ENCODE measurements at places on chromosomes 12 and 14.
A peak's percentile ranks its signal among the peaks of the same experiment; 100 is the strongest.

DNA sequence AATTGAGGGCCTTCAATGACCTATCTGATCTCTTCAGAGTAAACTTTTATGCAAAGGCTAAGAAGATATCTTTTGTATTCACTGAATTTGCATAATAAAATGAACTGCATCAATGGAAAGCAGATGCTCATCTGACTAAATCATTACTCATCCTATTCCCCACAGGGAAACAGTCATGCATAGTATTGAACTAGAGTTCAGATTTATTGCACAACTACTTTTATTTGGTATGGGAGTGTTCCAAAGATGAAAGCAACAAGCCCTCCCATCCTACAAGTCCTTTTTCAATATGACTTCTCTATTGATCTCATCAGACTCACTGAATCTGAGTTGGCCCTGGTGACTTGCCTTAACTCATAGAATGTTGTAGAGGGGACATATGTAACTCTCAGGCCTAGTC is 159.8 kb downstream of the KITLG start:
- peak; percentile 94 for DNase-seq

GRCh38 chr14:81638656-81639280 is 105.1 kb upstream of the SEL1L start:
- DNase-seq, result no peak

- no peak for DNase-seq
These were observed 738.1 kb upstream of the TBX3 start for GRCh38 chr12:115421796-115422709.

DNA sequence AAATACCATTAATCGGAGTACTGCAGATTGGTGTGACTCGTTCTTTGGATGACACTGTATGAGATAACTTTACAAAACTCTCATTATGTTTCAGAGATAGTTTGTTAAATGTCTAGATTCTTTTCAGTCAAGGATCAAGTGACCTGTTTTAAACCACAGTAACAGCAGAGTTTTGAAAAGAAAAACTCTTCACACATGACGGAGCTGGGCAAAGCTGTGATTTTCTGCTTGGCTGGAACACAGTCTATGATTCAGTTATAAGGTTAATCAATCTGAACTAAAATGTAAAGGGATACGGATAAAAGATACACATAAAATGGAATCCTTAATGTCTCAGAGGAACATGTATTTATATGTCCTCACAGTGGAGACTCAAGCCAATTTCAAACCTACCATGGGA is 573.2 kb downstream of the PRKD1 start:
- no peak for DNase-seq

DNA sequence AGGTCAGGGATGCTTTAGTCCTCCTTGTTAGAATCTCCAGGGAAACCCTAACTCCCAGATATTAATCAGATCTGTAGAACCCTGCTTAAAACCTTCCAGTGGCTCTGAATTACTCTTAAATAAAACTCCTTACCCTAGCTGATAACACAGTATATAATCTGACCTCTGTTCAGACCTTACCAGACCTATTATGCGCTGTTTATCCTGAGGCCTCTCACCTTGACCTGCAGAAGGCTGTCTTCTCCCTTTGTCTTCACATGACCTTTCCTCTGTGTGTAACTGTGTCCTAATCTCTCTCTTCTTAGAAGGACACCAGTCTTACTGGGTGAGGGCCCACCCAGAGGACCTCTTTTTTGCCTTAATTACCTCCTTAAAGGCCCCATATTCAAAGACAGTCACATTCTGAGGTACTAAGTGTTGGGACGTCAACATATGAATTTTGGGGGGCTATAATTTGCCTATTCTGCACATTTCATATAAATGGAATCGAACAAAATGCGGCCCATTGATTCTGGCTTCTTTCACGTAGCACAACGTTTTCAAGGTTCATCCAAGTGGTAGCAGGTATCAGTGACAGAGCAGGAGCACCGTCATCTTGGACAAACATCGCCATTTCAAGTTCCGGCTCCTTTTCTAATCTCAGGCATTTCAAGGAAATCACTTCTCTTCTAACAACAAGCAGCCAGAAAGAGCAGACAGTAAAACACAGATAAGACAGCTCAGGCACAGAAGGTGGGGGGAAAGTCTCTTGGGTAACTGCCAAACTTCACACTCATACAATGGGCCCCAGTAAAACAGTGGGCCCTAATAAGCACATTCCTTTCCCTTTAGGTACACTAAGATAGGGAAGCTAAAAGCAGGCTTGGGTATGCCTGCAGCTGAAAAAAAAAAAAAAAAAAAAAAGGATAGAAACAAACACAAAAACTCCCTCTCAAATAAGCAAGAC is 200.2 kb upstream of the NUDT4 start:
- DNase-seq, result no peak

GRCh38 chr12:52169886-52170285 is 21.9 kb downstream of the KRT80 start:
- no peak for DNase-seq

DNA sequence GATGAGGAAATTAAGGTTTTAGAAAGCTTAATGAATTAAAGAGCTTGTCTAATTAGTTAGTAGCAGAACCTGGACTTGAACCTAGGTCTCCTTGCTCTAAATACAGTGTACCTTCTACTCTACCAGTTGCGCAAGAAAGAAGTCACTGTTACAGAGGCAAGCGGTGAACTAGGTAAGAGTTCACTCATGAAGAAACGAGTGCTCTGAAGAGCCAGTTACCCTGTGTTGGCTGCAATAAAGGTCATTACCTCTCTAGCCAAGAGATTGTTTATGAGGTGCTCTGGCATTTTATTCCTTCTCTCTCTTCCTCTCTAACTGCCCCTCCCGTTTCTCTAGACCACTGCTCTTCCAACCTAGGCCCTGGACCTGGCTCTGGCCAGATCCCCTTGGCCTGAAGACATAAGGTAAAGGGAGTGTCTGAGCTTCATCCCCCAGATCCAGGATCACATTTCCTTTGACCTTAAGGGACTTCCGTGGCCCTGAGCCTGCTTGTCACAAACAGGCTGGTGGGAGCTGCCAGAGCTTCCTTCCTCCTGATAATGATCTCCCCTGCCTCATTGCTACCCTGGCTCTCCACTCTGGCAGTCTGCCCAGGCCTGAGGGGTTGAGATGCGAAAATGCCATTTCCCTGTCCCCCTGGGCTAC is 1.9 kb downstream of the RNASE7 start:
- DNase-seq, result no peak

- DNase-seq, result no peak
These were observed 24.5 kb upstream of the POLR3B start for GRCh38 chr12:106333010-106333409.

DNA sequence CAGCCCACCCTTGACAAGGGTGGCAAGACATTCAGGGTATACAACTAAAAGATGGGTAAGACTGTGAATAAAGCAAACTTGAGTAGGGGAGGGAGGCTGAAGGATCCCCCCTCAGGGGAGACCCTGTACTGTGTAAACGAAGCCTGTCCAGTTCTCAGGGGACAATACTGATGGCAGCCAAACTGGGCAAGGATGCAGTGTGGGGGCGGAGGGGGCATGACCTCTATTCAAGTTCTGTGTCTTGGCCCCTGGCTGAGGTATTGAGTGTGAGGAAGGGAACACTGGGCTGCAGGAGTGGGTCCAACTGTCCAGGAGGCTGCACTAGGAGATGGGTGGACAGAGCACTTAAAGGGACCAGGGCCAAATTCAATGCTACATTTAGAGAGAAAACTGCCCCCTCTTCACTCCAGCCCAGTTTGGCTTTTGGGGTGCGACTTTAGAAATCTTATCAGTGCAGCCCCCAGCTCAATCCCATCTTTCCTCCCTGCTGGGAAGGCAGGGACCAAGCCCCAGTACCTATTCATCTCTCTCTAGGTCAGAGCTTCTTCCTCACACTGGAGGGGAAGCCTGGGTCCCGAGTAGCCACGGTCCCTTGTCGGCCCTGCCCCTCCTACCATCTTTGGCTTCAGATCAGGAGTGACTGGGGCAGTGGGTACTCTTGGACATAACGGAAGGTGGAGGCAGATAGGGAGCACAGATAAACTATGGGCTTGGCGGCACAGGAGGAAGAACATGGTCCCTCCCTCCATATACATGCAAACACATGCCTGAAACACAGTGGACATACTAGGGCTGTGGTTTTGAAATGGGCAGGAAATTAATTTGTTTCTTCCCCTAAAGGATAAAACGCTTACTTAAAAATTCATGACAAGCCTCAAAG is 11.8 kb downstream of the SLC39A5 start:
- DNase-seq, result no peak

DNA sequence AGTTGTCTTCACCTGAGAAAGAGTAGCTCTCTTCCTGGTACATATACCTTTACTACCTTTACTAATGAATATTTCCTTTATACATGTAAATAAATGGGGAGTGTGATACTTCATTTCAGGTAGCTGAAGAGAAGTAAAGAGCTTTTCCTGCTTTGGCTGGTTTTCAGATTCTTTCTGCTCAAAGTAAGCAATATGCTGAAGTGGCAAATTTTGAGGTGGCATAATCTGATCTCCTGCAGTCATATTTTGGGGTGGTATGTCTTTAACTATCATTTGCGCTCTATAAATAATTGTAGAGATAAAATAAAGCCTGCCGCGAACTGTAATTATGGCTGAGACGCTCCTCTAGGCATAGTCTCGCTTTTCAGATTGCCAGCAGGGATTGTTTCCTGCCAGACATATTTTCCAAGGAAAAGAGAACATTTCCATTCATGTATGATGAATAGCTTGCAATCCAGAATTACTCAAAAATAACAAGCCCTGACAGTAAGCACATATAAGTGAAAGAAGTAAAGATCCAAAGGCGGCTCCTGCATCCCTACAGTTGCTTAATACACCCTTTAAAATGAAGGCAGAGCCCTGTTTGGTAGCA is 200.7 kb downstream of the C12orf50 start:
- no peak for DNase-seq

DNA sequence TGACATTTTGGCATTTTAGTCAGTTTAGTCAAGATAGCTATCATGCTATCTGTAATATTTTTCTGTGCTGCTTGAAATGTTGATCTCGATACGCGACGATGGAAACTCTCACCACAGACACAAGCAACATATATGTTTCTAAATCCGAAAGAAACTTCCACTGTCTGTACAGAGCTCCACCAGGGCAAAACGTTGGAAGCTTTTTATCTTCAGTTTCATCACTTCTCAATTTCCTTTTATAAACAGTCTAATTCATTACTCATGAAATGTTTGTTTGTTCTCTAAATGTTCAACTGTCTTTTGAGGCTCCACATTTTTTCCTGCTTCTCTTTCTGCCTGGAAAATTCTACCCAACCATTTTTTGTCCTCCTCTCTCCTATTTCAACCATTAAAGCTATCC is 737.6 kb downstream of the SLC16A7 start:
- DNase-seq, result no peak

DNA sequence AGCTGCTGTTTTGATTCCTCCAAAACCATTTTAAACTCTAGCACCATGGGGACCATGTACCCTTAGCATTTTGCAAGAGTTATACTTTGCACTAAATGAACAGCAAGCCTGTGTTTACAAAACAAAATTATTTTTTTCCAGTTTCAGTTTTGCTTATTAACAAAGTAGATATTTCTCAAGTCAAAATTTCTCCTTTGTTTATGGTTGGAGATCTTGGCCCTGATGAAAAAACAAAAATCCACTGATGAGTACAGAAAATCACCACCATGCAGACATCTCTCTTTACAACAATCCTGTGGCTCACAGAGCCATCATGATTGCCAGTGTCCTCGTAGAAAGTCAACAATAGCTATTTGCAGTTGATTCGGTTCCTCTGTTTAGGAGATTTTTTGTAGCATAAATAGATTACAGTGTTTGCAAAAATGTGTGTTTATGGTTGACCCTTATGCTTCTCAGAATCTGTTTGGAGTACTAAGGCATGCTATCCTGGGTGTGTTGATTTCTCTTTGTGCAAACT is 201.1 kb upstream of the NUDT4 start:
- DNase-seq, result no peak

GRCh38 chr14:24053548-24054323 is 1.9 kb downstream of the CARMIL3 start:
- DNase-seq, result no peak

DNA sequence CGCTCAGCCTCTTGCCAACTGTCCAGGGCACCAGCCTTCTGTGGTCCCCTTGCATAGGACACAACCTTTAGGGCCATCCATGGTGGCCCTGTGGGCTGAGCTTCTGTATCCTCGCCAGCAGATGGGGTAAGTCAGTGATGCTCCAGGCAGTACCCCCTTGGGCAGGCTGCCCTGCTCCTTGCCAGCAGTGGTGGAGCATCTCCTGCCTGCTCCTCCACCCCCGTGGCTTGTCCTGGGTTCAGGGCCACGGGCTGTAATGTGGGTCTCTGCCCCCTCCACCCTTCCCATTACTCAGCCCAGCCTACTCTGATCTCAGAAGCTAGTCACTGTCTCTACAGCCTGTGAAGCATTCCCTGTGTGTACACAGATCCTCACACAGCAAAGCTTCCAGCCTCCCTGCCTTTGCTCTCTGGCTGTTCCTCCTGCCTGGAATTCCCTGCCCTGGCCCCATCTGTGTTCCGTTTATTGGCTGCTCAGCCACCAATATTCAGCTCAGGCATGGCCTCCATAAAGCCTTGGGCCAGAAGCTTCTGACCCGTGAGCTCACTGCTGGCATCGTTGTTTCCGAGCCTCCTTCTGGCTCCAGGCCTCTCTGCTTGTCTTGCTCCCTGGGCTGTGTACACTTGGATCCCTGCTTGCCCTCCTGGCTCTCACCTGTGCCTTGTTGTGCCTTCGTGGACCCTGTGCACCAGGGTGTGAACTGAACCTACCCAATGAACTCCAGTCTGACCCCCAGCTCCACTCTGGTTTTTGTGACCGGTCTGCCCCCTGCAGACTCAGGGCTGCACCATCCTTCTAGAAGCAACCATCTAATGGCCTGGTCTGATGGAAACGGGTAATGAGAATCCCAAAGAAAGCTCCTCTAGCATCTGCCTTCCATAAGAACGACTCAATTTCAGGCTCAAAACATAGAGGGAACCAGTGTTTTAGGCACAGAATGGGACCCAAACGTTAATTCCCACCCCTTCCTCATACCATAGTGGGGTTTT is 177.0 kb upstream of the PRMT8 start:
- no peak for DNase-seq

DNA sequence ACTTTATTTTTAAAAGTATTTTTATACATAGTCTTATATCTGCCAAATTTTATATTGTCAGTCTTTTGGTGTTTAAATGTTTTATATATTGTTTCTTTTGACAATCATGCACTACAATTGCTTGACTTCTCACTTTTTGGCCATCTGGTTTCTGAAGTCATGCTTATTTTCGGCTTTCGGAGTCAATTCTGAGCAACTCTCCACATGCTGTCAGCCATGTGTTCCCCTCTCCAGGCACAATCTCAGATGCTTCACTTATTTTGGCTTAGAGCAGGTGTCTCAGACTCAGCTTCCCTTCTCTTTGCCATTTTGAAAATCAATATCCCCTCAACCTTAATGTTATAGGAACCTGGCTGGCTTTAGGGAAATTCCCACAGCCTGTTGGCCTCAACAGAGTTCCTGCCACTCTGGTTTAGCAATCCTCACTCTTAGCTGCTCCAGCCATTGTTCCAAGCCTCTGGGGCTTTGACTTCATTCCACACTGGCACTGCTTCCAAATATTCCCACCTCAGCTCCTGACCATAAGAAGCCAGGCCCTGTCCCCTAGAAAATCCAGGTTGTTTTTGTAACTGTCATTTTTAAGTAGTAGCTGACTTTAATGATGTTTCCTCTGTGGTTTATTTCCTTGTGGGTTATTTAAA is 125.5 kb upstream of the FAR2 start:
- no peak for DNase-seq

GRCh38 chr12:21604245-21605101 is at the start of gene GYS2:
Gene GYS2, minus strand, starts transcription at chr12:21604847. Its CDS starts 255 bp downstream, at chr12:21604592.
- DNase-seq, result no peak

- no peak for DNase-seq
These were observed 14.2 kb upstream of the PAX9 start for GRCh38 chr14:36647417-36647823.

- no peak for DNase-seq
These were observed 12.9 kb upstream of the CORO1C start for GRCh38 chr12:108744021-108744897.

- DNase-seq, result no peak
These were observed 2.8 kb downstream of the KRT78 start for GRCh38 chr12:52845946-52846345.

Measured in HS-5 (cell line).